Right renal cortex interstitium (tissue), 3 donors: ENCODE measurements at places on chromosomes 3 and 15.

DNA sequence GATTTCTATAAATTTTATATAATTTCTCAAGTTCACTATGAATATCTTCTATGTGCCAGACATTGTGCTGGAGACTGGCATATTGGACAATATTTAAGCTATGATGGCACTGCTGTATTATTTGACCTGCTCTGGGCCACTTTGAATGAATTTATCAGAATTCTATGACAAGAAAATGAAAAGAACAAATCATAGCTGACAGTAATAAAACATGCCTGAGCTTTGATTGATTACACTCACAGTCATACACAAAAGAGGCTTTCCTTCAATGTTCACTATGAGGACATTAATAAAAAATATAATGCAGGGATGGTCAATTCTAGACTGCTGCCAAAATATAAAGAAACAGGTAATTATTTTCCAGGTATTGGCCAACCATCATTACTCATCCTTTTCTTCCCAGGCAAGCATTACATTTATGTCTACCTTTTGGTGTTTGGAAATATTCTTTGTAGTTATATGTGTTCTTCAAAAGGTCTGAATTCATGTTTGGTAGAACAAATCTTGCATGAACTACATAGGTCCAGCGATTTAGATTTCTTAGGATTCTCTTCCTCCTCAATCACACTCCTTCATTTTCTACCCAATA lies 81.0 kb upstream of the ALCAM start:
- DNase-seq = no peak

DNA sequence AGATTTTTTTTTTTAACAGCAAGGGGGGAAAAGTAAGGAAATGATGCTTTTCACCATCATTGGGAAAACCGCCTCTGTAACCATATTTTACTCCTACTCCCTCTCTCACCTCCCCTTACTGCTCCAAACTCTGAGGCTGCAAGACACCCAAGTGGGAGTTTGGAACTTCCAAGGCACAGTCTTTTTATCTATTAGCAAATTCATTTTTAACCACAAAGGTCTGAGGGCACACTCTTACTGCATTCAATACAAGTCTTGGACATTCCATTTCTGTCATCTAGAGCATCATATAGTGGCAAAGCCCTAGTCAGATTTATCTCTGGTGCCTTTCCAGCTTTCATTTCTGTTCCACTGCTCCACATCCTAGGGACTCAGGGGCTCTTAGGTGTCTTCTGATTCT lies 13.2 kb downstream of the FAM162A start:
- DNase-seq = no peak

DNA sequence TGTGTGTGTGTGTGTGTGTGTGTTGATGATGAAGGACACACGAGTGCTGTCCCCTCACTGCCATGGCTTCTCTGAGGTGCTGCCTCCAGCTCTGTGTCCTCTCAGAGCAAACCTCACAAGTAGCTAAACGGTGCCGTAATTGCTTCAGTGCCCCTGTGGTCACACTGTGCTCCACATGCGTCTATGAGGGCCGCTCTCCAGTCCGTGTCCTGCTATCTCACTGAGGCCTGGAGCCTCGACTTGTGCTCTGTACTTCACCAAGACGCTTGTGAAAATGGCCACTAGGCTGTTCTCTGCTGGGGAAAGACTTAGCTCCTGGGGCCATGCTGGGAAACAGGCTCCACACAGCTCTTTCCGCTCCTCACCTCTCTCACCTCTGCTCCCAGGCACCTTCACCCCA lies 65.4 kb upstream of the CGNL1 start:
- no peak for DNase-seq

DNA sequence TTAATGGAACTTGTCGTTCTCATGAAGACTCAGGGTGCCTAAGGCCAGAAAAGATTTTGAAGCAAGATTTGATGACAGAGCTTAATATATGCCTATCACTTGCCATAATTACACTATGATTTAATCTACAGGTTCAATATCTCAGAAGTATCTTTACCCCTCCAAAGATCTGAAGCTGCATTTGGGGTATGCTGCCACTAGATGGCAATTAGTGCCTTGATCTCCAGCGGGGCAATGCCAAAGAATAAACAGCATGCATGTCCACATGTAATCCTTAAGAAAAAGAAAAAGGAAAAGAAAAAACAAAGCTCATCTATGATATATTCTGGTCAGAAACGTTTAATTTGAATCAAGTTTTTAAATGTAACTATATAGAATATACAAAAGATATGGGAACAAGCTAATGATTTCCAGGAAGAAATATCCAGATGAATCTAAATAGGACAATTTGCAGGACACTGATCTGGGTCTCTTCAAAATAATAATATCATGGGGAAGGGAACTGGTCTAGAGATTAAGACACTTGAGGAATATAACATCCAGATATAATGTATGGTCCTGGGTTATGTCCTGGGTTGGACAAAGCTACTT lies 55.0 kb upstream of the SOX14 start:
- DNase-seq = no peak

- DNase-seq = no peak
Measured at GRCh38 chr15:33722005-33722672, 246.2 kb upstream of the CHRM5 start.

GRCh38 chr3:16841904-16842271 lies 42.9 kb upstream of the PLCL2 start:
- DNase-seq = no peak

DNA sequence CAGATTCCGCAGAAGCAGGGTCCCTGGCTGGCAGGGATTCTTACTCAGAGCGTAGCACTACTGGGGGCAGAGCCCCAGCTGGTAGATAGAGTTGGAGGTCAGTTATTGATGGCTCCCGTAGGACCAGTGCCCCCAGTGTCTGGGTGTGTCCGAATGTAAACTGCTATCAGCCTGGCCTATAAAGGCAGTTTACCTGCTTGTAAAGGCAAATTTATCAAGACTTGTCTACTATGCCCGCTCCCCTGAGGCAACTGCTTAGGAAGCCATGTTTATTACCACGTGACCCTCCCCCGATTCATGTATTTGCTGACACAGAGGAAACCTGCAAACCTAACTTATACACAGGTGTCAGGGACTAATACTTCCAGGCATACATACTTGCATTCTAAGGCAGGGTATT lies 607 bp upstream of the PPP1R14D start:
- no peak for DNase-seq

DNA sequence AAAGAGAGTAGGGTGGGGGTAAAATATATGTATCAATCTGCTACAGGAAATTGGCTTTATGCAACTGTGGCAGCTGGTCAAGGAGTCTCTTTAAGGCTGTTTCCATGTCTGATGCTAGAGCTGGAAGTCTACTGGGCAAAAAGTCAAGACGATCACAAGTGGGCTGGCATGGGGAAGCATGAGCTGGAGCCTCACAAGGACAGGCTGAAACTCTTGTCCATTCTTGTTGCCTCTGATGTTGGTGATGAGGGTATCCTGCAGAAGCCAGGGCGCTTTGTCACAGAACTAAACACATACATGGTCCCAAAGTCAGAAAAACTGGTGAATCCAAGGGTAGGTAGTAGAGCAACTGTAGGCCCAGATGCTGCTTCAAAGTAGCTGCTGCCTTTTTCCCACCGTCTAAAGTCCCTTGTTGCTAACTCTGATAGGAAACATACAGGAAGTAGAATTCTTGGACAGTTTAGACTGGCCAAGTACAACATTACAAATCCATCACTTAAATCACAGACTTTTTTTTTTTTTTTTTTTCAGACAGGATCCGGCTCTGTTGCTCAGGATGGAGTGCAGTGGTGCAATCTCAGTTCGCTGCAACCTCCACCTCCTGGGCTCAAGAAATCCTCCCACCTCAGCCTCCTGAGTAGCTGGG lies 54.2 kb downstream of the RPL39L start:
- DNase-seq = no peak

GRCh38 chr3:13473020-13473419 lies 7.1 kb upstream of the HDAC11 start:
- DNase-seq = no peak

GRCh38 chr3:43316783-43317460 lies 30.6 kb downstream of the SNRK start:
- no peak for DNase-seq

DNA sequence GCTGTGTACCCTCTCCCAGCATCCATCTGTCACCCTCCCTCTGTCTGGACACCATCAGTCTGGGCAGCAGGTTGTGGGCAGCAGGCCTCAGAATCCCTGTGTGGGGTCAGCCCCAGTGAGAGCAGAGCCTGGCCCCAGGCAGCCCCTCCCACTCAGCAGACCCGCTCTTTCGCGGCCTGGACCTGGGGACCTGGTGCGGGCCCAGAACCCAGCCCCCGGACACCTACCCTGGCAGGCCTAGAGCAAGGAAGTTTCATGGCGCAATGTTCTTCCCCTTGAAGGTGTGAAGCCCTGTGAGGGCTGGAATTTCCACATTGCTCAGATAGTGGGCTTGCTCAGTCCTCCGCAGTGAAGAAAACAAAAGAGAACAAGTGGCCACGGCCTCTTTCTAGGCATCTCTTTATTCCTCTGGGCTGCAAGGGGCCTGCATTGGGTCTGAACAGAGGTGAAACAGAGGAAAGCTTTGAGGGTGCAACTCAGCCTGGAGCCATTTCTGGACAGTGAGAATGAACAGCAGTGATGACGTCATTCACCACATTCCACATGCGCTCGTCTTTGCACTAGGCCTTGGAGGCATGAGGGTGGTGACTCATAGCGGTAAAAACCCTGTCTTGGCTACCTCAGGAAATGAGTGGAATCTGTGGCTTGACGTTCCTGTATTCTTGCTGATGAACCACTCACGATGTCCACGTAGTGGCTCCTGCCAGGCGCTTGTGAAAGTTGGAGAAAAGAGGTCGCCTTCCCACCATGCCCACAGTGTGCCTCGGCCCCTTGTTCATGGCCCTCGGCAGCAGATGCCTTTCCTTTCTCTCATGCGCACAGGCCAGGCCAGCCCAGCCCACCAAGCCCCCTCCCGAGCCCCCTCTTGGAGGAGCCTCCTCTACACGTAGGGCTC lies 66.1 kb downstream of the SLC30A4 start:
- no peak for DNase-seq

- no peak for DNase-seq
Measured at GRCh38 chr3:16147220-16147994, 27.1 kb upstream of the GALNT15 start.

DNA sequence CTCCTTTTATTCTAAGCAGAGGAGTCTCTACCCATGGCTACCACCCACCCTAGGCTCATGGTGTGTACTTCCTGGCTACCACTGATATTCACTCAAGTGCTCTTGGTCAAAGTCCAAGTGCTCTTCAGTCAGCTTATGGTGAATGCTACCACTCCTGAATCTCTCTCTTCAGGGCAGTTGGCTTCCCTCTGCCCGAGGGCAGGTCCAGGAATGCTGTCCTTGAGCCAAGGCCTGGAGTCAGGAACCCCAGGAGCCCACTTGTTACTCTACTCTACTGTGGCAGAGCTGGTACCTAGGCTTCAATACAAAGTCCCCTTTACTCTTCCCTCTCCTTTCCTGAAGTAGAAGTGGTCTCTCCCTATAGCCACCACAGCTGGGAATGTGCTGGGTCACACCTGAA lies 226.0 kb downstream of the DIPK2A start:
- DNase-seq = no peak

GRCh38 chr3:138389841-138390581 lies 41.6 kb downstream of the MRAS start:
- no peak for DNase-seq

GRCh38 chr3:155805204-155805801 lies 775 bp downstream of the C3orf33 start:
- no peak for DNase-seq

- no peak for DNase-seq
Measured at GRCh38 chr3:121411523-121411922, 134.3 kb downstream of the POLQ start.

DNA sequence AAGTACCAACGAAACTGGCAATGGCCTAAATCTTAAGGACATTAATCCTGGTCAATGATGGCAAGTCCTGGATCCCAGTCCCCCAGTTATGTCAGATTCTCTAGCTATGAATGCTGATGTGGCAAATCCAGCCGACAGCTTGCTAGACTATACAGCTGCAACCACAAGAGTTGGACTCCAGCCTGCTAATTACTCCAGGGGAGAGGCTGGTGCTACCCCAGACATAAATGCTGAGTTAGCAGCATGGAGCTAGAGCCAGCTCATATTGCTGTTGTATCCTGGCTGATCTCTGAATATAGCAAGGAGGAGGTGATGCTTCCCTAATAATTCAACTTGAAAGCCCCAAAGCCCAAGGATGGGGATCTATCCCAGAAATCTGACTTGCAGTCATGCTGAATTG lies 207.1 kb downstream of the LRRN1 start:
- no peak for DNase-seq
